EL (cell line): ENCODE measurements at places on chromosomes 7 and 10.

DNA sequence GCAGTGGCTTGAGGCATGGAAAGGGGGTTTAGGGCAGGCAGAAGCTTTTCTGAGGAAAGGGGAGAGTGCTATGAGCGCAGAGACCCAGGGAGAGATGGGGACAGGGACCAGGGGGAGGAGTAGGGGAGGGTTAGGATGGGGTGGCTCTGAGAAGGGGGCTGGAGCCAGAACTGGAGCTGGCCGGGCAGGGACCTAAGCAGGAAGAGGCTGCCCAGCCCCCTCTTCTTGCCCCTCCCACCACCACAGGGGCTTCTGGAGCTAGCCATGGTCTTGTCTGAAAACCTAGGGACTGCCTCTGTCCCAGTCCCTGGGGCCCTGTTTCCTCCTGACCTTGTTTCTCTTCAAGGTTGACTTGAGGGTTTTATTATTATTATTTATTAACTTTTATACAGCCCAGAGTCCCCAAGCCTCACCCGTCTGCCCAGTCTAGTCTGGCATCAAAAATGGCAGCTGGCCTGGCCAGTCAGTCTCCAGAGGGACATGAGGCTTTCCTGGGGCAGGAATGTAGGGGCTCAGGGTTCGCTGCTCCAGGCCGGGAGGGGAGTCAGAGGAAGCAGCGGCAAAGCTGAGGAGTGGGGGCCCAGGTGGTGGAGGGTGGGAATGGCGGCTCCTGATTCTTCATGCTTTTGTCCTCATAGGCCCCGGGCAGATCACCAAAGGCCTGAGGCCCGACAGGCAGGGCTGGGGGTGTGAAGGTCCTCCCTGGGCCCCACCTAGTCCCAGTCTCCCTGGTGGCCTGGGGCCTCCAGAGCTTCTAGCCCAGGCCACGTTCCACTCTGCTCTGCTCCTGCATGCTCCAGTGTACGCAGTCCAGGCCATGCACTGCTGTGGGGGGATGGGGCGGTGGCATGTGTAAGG, 5.7 kb downstream of the TRIM8 start:
- DNase-seq = no peak

GRCh38 chr7:151607464-151607867, 87.8 kb upstream of the RHEB start:
- DNase-seq = peak; percentile 46

DNA sequence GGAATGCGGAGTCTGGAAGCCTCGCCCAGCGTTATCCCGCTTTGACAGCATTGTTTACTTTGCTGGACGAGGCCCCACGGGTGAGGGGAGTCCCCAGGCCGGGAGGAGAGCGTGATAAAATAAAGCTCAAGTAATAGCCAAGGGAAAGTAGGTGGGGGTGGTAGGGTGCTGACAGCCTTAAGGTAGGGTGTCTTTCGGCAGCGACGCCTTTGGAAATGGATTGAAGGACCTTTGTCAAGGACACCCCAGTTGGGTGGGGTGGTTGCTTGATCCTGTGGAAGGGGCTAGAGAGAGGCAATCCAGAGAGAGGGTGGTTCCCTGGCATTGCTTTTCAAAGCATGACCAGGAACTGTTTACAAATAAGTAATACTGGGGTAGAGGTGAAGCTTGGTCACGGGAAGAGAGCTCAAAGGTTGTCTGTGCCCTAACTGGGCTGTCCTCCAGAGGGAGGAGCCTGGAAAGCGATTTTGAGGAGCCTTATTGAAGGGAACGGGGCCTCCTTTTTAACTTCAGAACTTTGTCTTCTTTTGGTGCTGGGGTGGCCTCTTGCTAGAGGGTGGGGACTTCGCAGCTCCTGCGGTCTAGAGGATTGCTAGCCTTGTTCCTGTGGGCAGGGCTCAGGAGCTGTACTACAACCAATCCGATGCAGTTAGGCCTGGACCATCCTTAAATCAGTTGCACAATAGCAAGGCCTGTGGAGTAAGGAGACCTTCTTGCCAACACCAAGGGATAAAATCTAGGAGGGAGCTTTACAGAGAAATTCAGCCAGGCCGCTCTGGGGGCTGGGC, 1.3 kb downstream of the EIF4EBP2 start:
- peak; percentile 95 for DNase-seq

DNA sequence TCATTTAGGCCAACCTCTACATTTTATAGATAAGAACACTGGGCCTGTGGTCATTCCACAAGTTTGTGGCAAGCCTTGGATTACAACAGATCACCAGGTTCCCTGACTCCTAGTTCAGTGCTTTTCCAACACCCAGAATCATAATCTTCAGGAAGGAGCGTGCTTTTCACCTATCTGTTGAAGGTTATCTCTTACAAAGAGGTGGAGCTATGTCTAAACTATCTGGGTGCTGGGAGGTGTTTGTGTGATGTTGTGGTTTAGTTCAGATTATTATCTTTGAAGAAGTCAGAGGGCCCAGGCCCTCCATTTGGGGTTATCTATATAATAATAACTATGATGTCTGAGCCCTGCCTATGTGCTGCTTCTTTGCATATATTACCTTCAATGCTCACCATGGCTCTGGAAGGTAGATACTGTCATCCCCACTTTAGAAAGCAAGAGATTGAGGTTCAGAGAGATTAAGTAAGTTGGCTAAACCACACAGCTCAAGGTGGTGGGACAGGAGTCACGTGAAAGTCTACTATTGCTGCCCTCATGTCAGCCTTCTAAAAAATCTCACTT, 24.0 kb downstream of the IL2RA start:
- no peak for DNase-seq

- DNase-seq = peak; percentile 85
These were observed 111.5 kb downstream of the CCNY start for GRCh38 chr10:35447693-35448407.

DNA sequence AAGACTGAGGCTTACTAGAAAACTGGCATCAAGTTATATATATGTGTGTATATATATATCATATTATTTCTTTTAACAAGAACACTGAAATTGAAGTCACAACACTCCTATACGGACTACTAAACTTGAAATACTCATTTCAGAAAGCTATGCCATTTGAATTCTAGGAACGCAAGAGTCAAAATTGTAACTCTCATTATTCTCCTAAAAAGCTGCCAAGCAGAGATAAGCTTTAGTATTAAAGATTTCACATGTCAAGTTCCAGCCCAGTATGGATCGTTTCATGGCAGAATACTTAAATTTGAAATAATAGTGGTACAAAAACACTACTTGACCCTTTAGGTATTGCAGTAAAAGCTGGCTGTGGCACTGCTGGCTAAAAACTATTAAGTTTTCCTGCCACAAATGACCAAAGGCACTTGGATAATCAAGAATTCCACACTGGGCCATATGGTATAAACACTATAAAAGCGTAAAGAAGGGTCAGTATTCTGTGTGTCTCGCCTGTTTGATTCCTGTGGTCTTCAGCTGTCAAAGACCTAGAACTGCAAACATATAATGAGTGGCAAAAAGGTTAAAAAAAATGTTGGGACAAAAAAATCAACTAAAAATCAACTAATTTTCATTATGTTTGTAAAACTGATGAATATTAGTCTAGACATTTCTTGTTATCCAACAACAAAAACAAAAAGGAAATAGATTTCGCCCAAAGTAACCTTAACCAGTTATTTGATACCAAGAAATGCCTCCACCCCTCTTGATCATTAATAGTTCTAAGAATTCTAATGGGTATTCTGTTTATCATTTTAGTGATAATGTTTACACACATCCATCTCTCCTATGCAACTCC, 2.4 kb downstream of the CCDC71L start:
- no peak for DNase-seq

- DNase-seq = no peak
These were observed 86.2 kb downstream of the EBF3 start for GRCh38 chr10:129877773-129878371.
